Fibroblast of the aortic adventitia (primary cell): ENCODE measurements at places on chromosomes 4 and X. TPM values are rescaled to one million over a fixed set of nuclear protein-coding genes. Genes with fewer than 3 reads are reported as not detected.

Gene ASB12
- total RNA-seq, result not detected in 2 replicates

Gene RNF150
- total RNA-seq, result 0.57 and 0.99 TPM in 2 replicates

Gene RHOXF2B
- total RNA-seq, result not detected in 2 replicates

Gene DNAAF6
- total RNA-seq, result not detected in 2 replicates

Gene TMSB15B
- total RNA-seq, result 7.0 and 7.6 TPM in 2 replicates

Gene MSANTD1
- total RNA-seq, result 0.41 and 0.63 TPM in 2 replicates

Gene CSAG1
- total RNA-seq, result not detected in 2 replicates
